ENCODE measurements at places on chromosomes 11 and 22.

DNA sequence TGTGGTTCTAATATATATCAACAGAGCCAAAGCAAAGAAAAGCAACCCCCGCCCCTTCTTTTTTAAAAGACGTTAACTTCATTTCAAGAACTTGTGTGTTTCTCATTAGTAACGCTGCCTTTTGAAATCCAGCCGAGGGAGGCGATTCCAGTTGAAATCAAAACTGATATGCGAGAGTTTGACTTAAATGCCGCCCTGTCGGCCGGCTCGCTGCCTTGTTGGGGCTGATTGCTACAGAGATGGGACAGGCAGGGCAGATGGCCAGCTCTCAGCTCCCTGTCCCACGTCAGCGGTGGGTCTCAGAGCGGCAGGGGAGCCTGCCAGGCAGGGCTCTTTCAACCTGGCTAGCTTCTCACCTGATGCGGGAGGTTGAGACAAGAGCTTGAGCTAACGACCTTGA, 51.9 kb upstream of the ALX4 start:
- peak; percentile 18 for DNase-seq

DNA sequence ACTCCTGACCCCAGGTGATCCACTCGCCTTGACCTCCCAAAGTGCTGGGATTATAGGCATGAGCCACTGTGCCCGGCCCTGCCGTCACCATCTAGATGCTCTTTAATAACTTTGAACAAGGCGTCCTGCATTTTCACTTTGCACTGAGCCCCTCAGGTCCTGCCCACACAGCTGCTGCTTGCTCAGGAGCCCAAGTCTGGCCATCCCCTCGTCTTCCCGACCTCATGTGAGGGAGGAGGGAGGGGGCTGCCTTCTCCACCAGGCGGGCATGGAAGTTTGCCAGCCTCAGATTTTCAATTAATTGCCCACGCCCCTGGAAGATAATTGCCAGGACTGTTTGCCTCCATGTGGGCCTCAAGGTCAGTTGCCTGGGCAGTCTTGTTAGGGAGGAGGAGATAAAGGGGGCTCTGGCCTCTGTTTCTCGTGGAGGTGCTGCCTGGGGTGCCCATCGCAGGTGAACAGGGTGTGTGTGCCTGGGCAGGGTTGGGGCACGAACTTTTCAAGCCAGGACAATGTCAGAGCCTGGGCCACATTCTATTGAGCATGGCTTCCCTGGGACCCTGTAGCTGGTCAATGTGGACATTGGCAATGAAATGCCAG, 27.9 kb upstream of the MYEOV start:
- no peak for DNase-seq

DNA sequence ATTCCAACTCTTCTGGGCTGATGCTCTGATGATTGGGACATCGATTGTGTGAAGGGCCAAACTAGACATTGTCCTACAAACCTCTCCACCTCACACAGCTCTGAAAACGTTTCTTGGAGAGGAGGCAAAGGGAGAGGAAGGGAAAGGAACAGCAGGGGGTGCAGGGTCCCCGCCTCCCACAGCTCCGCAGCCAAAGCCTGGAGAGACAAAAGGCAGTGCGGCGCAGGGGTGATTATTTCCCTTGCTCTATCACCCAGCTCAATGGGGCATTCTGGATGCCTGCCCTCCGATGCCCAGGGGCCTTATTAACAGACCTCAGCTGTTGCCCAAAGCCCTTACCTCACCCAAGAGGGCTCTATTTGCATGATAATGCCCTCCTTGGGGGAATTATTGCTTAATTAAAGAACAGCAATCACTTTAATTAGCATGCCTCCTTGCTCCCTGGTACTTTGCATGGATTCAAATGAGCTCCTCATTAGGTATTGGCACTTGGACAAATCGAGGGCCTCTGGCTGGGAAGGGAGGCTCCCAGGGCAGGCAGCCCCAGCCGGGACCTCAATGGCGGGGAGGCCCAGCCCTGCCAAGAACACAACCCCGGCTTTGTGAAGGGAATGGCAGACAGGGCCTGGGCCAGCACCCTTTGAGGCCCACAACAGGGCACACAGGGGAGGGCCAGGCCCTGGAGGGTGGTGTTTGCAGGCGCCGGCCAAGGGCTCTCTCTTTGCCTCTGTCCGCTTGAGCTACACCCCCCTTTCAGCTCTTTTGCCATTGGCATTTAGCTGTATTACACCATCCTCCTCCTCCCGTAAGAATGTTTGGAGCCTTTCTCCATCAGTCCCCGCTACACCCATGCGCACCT, 19.8 kb upstream of the CDON start:
- DNase-seq: no peak

DNA sequence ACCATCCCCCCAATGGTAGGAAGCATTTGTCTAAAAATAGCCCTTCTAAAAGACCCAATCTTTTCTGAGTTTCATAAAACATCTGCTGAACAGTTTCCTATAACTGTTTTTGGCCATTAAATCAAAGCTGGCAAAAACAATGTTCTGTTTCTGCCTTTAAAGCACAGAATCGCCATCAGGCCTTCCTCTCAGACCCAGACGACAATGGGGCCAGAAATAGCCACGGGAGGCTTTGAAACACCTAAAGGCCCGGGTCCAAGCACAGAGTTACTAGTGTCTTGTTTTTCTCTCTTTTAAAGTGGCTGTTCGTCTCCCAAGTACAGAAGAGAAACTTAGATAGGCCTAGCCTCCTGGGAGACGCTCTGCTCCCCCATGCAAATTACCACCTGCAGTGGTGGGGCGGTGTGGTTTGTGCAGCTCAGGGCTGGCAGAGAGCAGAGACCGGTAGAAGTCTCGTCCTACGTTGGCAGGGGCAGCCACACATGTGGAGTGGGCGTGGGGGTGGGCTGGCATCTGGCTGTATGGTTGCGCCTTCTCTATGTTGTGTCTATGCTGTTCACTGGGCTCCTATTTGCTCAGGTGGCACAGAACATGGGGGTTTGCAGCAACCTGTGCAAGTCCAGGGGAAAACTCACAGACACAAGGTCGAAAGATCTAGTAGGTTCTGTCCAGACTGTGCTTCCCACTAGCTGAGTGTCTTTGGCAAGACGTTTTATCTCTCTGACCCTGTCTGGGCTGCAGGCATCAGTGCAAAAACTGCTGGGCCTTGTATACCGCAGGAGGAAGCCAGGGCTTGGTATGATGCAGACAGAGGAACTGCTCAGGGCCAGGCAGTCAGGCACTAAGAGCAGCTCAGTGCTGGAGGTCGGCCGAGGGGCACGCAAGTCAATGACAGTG, 23.6 kb upstream of the ETS1 start:
- no peak for DNase-seq

- peak; percentile 52 for DNase-seq
Observed at GRCh38 chr11:116732271-116733042, 40.3 kb downstream of the BUD13 start.

- DNase-seq: no peak
Observed at GRCh38 chr11:106708348-106708747, 309.9 kb downstream of the GUCY1A2 start.

GRCh38 chr11:131626788-131627187, 256.4 kb downstream of the NTM start:
- DNase-seq: no peak

DNA sequence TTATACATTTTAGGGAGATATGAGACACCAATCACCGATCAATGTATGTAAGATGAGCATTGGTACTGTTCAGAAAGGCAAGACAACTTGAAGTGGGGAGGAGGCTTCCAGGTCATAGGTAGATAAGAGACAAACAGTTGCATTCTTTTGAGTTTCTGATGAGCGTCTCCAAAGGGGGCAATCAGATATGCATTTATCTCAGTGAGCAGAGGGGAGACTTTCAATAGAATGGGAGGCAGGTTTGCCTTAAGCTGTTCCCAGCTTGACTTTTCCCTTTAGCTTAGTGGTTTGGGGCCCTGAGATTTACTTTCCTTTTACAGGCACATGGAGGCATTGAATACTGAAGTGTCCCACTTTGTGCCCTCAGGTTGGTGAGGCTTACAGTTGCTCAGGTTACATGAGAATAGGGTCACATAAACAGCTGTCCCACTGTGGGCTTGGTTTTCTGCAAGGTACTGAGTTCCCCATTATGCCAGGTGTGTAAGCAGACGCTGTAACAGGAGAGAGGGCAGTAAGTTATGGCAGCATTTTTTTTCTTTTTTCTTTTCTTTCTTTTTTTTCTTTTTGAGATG, 129.8 kb upstream of the SERPIND1 start:
- DNase-seq: no peak

DNA sequence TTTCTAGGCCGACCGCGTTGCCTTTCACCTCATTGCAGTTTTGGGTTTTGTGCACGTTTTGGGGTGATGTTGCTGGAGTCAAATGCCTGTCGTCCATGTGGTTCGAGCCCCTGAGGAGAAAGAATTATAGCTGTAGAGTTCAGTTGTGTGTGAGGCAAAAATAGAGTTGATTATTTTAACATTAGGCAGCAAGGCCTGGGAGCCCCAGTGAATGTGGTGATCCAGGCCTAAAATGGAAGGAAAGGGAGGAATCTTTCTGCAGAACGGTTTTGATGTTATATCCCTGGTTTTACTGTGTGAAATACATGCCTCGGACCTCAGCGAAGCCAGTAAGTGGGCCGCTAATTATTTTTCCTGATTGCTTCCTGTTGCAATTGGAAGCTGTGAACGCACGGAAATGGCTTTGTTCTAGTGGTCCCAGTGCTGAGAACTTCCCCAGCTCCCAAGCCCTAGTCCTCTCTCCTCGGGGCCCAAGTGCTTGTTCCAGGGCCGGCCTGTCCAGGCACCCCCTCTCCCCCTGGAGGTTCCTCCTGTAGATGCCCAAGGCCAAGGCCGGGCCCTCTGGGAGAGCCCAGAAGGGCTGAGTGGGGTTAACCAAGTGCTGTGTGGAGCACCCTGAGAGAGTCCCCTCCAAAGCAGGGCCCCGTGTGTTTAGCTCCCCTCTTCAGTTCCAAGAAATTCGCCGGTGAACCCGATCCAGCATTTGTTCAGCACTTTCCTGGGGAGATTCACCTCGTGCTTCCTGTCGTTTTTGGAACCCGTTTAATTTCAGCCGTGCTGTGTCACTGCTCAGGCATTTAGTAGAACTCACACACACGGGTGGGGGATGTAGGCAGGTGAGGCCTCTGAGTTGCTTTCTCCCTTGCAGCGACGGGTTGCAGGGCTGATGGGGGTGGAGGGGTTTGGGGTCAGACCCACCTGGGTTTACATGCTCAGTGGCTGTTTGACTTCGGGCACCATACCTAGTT, 2.1 kb downstream of the LRP5 start:
- no peak for DNase-seq
